ENCODE measurements at places on chromosomes 7 and 10. TPM values are rescaled to one million over a fixed set of nuclear protein-coding genes. Genes with fewer than 3 reads are reported as not detected.

DNA sequence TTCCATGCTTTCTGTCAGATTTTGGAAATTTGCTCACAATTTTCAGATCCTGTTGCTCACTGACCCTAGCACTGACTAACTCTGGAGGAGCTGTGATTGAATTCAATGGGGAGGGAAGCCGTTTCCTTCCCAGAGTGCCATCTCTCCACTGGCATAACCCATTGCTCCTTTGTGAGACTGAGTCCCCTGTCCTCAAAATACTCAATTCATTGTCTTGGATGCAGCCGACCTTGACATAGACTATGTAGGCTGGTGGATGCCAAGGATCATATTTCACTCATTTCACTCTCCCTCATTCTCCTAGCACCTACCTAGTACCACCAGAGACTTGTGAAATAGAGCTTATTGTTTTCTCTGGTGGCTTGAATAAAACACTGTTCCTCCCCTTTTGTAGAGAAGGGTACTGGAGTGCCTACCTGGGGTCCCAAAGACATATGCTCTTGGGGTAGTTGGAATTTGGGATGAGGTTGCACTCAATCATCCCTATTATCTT is 511.3 kb upstream of the ZMIZ1 start:
- no peak for DNase-seq
- peaks cover 34% of the 10 kb centered on the region for H3K4me1 ChIP-seq
- H3K4me3 ChIP-seq = no peak overlapping the region
- H3K36me3 ChIP-seq = no peaks in the 10 kb centered on the region

Gene STEAP1B
- total RNA-seq = 3.0 TPM

Gene TRIM73
- total RNA-seq = 4.4 TPM

GRCh38 chr10:101779544-101780186 is 3.6 kb downstream of the NPM3 start:
- H3K27ac ChIP-seq = no peak overlapping the region
- DNase-seq = peak; percentile 91
- H3K4me3 ChIP-seq = peak overlapping the region; percentile 57
- peaks cover 47% of the 10 kb centered on the region for H3K4me1 ChIP-seq

Gene RASSF4
- total RNA-seq = 3.1 TPM

DNA sequence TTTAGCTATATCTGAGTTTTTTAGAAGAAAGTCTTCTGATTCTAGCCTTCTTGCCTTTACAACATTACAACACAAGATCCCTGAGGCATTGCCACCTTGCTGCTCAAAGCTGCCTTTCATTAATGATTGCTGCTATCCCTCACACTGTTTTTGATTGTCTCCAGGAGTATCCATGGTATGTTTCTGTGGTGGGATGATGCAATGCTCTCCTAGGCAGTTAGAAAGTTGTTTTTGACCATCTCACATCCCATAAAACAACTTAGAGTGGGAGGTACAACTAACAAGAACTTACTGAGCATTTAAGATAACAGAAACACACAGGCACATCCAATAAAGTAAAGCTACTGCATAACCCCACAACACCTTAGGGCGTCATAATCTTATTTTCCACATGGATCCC is 1156.0 kb upstream of the LRRTM3 start:
- no peaks in the 10 kb centered on the region for H3K27me3 ChIP-seq
- no peak for DNase-seq
- H3K4me1 ChIP-seq = no peaks in the 10 kb centered on the region
- H3K36me3 ChIP-seq = no peaks in the 10 kb centered on the region
- H3K27ac ChIP-seq = no peak overlapping the region

Gene VENTX
- 1.0 TPM for total RNA-seq

- no peaks in the 10 kb centered on the region for H3K4me1 ChIP-seq
- no peaks in the 10 kb centered on the region for H3K27me3 ChIP-seq
- no peaks in the 10 kb centered on the region for H3K36me3 ChIP-seq
Observed at GRCh38 chr7:102981451-102981850, 68.7 kb downstream of the LRRC17 start.

DNA sequence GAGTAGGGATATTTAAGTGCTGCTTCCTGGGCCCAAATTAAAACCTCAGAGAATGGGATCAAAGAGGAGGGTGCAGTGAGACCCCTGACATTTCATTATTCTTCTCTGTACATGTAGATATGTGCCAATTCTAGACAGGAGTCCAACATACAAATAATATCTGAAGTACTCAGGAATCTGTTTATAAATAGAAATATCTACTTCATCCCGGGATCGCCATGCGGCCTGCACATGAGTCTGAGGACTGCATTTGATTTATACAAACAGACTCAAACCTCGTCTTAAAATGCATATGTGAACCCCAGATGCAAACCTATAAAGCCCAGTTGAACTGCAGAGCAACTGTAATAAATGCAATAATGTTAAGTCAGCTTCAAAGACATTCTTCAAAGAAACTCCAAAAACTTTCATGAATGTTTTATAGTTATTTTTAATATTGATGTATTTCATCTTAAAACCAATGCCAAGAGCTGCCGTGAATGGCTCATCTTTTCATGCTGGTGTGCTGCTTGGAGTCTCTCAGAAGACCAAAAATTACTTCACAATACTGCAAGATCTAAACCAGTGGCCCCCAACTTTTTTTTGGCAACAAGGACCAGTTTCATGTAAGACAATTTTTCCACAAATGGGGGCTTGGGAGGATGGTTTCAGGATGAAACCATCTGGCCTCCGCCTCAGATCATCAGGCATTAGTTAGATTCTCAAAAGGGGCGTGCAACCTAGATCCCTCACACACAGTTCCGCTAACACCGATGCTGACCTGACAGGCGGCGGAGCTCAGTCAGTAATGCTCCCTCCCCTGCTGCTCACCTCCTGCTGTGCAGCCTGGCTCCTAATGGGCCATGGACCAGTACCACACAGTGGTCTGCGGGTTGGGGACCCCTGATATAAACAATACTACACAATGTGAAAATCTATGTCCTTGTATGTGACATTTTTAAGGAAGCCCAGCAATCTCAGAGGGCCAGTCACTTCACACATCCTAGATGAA is 166.9 kb downstream of the PARD3 start:
- DNase-seq = no peak
- H3K4me1 ChIP-seq = peaks cover 31% of the 10 kb centered on the region
- no peak overlapping the region for H3K27ac ChIP-seq
- no peaks in the 10 kb centered on the region for H3K36me3 ChIP-seq
- H3K27me3 ChIP-seq = no peaks in the 10 kb centered on the region
